Stimulated activated CD4-positive, alpha-beta T cell treated with anti-CD3 and anti-CD28 coated beads, Interleukin-2, amount 100 ng/mL, for 48 hours (primary cell): ENCODE measurements at places on chromosomes 1 and 21.

- DNase-seq: no peak
Observed at GRCh38 chr1:18232052-18232451, 124.5 kb downstream of the IGSF21 start.

DNA sequence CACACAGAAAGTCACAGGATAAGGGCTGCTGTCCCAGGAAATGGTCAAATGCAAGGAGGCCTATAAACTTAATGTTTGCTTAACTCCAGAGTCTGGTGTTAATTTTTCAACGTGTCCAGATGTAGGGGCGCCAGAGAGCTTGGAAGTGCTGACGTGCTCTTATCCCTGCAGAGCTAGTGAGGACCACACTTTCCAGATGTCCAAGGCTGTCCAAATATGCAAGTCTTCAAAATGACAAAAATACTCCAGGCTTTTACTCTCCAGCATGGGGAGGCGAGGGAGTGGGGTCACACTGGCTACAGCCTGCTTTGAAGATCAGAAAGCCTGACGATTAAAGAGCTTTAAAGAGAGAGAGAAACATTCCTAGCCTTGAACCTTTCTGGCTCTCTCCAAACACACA lies 57.6 kb downstream of the ABCA4 start:
- DNase-seq: no peak

- no peak for DNase-seq
Observed at GRCh38 chr21:43771698-43772424, 4.2 kb downstream of the CSTB start.

- DNase-seq: no peak
Observed at GRCh38 chr1:84255582-84255981, 45.9 kb upstream of the SAMD13 start.

GRCh38 chr1:39566441-39567137 lies 10.0 kb downstream of the PABPC4 start:
- DNase-seq: no peak

GRCh38 chr1:25088180-25088701 lies 144.1 kb downstream of the SYF2 start:
- DNase-seq: no peak
